ENCODE measurements at places on chromosomes 13 and 19. TPM values are rescaled to one million over a fixed set of nuclear protein-coding genes. Genes with fewer than 3 reads are reported as not detected.

EFNA2 gene
- total RNA-seq, result not detected

ZNF726 gene
- total RNA-seq, result 0.63 TPM

ZNF729 gene
- total RNA-seq, result not detected

MYBPC2 gene
- not detected for total RNA-seq

DNA sequence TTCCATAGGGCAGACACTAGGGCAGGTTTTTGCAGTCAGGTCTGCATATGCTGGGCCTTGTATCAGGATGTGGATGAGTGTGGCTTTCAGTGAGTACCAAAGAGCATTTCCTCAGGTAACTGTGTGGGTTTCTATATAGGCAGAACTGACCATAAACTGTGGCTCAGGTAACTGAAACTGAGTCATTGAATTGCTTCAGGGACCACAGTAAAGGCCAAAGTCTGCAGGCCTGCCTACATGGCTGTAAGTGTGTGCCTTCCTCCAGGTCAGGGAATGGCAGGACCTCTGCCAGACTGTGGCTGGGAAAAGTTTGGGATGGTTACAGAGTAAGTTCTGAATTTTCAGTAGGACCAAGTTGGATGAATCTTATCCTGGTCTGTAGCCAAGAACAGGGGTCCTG lies 85.6 kb downstream of the ZNF486 start:
- H3K4me3 ChIP-seq, result no peak overlapping the region
- DNase-seq, result no peak
- no peaks in the 10 kb centered on the region for H3K36me3 ChIP-seq
- no peaks in the 10 kb centered on the region for H3K27me3 ChIP-seq
- H3K27ac ChIP-seq, result no peak overlapping the region
- no peaks in the 10 kb centered on the region for H3K4me1 ChIP-seq

Measured in thoracic aorta (tissue), 2 donors.